ENCODE measurements at places on chromosomes 5 and 9. TPM values are rescaled to one million over a fixed set of nuclear protein-coding genes. Genes with fewer than 3 reads are reported as not detected.

The GFRA3 gene
- total RNA-seq = 0.12 TPM

The SCGB3A2 gene
- not detected for total RNA-seq

The LCN9 gene
- not detected for total RNA-seq

The AMBP gene
- not detected for total RNA-seq

The TEK gene
- not detected for total RNA-seq

The AGXT2 gene
- total RNA-seq = not detected

The C9orf152 gene
- not detected for total RNA-seq

The SLC23A1 gene
- total RNA-seq = not detected
